ENCODE measurements at places on chromosomes 2 and 18.

GRCh38 chr2:137535897-137536296 is 428.4 kb upstream of the HNMT start:
- DNase-seq = no peak

DNA sequence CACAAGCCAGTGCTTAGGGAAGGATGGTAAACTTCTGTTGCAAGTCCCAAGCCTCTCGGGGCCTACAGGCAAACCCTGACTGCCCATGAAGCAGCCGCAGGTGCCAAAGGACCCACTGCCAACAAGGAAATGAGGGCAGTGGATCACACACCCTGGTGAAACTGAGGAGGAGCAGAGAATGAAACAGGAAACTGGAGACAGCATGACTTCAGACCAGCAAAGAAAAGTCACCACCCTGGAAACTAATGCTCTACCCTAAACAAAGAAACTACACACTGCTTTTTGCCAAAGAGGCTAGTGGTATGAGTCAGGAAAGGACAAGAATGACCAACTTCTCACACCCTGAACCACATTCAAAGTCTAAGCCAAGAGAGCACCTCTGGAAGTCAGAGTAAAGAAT is 97.2 kb downstream of the MYO5B start:
- no peak for DNase-seq

DNA sequence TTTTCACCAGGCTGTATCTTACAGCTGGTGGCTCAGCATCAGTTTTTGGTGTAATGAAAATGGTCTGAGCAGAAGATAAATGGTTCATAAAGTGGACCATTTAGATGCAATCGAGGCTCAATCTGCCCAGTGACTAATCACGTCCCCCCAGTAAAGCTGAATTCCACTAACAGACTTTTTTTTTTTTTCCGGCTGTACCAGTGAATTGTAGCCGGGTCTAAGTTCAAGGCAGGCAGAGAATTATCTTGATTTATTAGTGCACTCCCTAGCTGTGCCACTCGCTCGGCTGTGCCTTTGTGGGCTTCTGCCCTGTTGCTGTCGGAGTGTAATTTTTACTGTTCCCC is 215.1 kb upstream of the POU3F3 start:
- DNase-seq = no peak

GRCh38 chr2:64023485-64024258 is 4.4 kb upstream of the VPS54 start:
- DNase-seq = no peak

- no peak for DNase-seq
These were observed 5.8 kb upstream of the RNU4ATAC start for GRCh38 chr2:121524685-121525425.

DNA sequence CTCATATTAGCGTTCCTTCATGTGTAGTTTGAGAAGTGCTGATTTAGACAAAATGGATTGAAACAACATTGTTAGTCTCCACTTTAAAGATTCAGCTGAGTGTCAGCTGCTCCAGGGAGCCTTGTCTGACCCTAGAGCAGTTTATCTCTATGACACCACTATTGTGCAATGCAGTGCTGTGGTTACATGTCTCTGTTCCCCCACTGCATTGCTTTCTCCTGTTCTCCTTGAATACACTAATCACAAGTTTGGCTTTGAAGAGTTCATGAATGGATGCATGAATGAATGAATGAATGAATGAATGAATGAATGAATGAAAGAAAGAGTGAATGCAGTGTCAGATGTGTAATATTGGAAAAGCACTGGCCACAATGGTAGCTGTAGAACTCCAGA is 38.3 kb downstream of the GCG start:
- no peak for DNase-seq

DNA sequence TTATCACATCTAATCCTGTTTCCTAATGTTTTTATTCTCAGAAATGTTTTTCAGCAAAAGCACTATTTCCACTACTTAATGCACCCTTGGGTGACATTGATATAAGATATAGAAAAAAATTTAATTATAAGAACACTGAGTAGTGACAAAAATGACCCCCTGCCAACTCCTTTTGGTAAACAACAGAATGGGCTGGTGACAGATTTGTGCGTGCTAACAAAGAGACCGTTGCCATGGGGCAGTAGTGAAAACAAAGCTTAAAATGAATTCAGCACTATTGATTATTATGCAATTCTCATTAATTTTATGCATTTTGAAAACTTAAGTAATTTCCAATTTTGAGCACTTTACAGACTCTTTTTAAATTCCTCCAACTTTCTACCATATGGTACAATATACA is 33.1 kb downstream of the RDH14 start:
- DNase-seq = no peak

DNA sequence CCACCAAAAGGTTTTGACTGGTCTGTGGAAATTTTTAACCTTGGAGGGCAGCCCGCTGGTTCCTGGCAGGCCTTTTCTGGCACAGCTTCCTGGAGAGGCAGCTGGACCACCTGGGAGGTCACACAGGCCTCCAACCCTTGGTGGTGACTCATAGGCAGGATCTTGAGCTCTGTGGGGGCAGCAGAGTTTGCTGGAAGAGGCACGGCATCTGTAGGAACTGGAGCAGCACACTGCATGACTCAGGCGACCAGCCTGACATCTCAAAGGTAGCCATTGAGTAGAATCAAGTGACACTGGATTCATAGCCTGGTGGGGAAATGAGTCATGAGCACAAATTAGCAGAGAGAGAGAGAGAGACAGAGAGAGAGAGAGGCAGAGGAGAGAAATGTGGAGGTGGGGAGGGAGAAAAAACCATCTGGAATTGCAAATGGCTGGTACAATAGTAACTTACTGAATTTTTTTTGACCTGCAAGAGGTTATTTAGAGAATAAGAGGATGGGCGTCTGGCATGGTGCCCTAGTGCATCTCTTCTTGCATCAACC is 57.4 kb downstream of the TRPM8 start:
- DNase-seq = no peak

DNA sequence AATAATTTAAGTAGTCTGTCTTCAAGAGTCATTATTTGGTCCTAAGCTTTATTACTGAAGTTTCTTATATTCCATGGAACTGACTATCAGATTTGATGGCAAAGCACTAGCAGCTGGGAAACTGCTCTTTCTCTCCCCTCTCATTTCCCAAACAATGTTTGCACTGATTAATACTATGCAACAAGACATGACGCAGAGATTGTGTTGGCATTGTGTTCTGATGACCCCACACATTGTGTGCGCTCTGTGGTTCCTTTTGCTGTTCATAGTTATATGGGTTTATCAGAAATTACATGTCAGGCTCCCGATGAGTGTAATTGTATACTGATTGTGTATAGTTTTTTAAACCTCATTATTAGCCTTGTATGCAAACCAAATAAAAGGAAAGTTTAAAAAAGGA is 331.6 kb upstream of the FANCL start:
- DNase-seq = no peak

- no peak for DNase-seq
These were observed 1187.2 kb upstream of the CRIM1 start for GRCh38 chr2:35168351-35168750.

GRCh38 chr18:60623331-60623730 is 250.8 kb upstream of the MC4R start:
- DNase-seq = no peak

GRCh38 chr2:127110985-127111384 is 4.0 kb upstream of the BIN1 start:
- DNase-seq = no peak

GRCh38 chr2:45777996-45778719 is 126.7 kb downstream of the PRKCE start:
- no peak for DNase-seq

GRCh38 chr18:12011957-12012549 is 30.7 kb downstream of the IMPA2 start:
- no peak for DNase-seq

DNA sequence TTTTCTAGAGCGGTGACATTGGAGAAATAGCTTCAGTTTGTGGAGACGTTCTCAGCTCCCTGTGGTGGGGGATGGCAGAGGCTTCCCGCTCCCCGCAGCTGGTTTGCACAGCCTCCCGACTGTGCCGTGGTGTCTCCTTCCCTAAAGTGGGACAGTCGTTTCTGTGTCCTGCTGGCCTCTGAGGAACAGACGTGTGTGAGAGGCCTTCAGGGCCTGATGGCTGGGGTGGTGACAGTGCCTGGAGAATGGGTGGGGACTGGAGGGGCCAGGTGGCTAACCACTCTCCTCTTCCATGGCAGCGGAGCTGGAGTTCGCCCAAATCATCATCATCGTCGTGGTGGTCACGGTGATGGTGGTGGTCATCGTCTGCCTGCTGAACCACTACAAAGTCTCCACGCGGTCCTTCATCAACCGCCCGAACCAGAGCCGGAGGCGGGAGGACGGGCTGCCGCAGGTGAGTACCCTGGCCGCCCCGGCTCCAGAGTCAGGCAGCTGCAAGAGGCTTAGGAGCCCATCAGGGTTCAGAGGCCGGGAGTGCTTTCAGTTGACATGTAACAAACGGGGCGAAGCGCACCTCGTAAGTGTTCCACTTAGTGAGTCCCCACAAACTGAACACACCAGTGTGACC is 105.4 kb downstream of the FAM210A start:
- no peak for DNase-seq

- no peak for DNase-seq
These were observed 222.6 kb upstream of the SALL3 start for GRCh38 chr18:78757014-78757413.

GRCh38 chr2:162211732-162212131 is 31.5 kb downstream of the FAP start:
- no peak for DNase-seq

- no peak for DNase-seq
These were observed 233.0 kb downstream of the ALK start for GRCh38 chr2:29688429-29688828.

DNA sequence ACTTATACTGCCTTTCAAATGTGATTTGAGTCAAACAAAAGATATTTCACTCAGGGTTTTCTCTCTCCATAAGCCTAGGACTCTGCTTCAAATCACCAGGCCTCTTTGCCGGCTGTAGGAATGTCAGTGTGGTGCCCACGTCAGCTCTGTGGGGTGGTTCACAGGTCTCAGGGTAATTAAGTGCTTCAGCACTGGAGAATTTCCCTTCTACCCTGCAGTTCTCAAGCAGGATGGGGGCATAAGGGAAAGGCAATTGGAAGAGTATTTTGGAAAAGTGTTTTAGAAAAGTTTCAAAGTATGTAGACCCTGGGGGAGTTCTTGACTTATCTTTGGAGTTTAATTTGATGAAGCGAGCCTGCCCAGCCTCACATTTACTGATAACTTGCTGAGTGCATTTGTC is 9.6 kb downstream of the CNGA3 start:
- DNase-seq = no peak

GRCh38 chr18:56929886-56930285 is 217.0 kb upstream of the BOD1L2 start:
- no peak for DNase-seq

- DNase-seq = no peak
These were observed 241.2 kb upstream of the SKOR2 start for GRCh38 chr18:47492691-47493090.

DNA sequence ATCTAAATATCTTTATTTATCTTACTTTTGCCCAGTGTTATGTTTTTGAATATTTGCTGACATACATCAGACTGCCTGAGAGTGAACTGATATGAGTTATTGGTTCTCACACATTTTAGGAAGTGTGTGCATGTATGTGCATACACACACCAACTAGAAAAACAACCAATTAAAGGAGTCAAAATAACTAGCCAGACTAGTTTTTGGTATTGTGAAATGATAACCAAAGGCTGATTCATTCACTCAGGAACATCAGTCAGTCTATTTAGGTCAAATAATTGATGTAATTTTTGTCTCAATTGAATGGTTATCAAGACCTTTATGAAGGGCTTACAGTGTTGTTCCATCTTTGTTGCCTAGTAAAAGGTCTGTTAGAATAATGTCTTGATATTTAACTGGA is 369.3 kb upstream of the VRK2 start:
- no peak for DNase-seq

DNA sequence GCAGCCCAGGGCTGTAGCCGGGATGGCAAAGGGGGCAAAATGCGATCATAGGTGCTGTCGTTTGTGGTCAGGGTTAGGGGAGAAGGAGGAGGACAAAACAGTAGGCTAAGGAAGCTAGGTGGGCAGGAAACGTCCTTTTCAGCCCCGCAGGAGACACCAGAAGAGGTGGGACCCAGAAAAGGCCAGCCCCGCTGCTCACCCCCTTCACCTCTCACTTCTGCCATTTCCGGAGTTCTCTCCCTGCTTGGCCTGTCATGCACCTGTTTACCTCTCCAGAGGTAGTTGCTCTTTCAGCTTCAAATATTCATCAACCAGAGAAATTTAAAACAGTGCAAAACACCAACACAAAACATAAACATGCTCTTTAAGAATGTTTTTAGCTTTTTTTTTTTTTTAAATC is 849 bp downstream of the AQP4 start:
- DNase-seq = no peak

- peak; percentile 60 for DNase-seq
These were observed 2.5 kb downstream of the IGFBP5 start for GRCh38 chr2:216692636-216693413.

DNA sequence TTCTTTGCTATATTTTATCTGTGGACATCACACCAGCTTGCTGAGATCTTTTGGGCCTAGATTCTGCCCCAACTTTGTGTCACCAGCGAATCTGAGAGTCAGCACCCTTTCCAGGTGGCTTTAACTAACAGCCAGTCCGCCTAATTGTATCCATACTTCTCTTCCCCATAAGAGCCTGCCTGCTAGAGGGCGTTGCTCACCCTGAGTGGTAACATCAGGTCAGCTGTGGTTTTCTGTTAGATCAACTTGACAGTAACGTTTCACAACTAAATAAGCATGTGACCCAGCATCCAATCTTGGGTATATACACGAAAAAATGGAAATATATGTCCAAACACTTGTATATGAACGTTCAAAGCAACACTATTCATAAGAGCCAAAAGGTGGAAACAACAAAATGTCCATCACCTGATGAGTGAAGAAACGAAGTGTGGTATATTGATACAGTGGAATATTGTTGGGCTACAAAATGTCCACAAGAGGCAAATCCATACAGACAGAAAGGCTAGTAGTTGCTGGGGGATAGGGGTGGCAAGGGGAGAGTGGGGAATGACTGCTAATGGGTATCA is 24.9 kb downstream of the EFHD1 start:
- DNase-seq = no peak

DNA sequence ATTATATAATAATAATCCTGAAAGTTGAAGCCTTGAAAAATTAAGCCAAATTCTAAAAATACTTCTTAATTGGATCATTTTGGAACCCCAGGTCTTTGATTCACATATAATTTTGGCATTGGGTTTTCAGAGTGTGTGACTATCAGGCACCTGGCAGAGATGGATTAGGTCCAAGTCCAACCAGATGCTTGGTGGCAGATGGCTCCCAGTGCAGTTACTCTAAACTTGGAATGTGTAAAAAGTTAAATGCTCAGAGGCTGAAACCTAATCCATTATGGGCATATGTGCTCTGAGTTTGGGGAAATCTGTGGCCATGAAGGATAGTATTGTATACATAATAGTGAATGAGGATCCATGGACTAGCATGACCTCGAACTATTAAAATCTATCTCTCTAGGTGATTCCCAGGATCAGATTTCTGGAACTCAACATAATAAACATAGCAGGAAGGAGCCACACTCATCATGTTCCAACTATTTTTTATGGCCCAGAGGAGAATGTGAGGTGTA is 333.0 kb downstream of the RPRM start:
- DNase-seq = no peak
